ENCODE measurements at places on chromosomes 1 and 21.

GRCh38 chr1:77064246-77064645 is 155.0 kb downstream of the PIGK start:
- DNase-seq = no peak

DNA sequence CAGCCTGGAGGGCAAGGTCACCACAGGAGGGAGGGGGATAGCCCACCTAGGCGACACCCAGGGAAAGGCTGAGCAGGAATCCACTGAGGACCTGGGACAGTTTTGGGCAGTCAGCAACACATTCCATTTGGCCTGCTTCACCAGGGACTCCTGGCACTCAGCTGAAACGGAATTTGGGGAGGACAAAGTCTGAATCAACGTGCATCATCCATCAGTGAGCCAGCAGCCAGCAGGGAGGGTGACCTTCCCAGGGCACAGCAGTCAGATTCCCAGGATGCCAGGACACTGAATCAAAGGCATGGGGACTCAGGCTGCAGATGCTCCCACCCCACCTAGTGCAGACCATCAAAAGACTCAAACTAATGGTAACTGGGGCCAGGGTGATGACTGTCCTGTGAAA is 4.6 kb downstream of the SH3BP5L start:
- DNase-seq = no peak

DNA sequence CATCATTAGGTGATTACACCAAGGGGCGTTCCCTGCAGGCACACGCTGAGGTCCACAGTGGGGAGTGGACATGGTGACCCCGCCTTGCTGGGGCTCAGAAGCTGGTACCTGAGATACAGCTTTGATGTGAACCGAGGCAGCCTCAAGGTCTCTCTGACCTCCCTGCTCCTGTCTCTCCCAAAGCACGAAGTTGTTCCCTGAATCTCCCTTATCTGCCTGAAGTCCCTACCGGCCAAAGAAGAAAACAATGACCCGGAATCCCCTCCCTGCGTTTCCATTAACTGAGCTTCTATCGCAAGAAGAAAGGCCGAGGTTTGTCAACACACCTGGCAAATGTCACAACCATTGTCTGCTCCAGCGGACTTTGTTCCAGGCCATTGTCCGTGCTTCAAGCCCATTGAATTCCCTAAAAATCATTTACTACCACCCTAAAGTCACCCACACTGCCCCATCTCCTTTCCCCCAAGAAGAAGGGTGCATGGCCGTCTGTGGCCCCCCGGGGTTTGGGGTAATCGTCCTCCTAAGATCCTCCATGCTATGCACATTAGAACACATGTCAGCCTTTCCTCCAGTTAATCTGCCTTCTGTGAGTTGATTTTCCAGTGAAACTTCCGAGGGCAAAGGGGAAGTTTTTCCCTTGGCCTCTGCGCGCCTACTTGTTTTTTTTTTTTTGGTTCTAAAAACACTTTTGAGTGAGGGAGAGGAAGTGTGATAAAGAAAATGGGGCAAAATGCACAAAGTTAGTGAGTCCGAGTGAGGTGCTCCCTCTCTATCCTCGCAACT is 48.1 kb upstream of the COL18A1 start:
- no peak for DNase-seq

DNA sequence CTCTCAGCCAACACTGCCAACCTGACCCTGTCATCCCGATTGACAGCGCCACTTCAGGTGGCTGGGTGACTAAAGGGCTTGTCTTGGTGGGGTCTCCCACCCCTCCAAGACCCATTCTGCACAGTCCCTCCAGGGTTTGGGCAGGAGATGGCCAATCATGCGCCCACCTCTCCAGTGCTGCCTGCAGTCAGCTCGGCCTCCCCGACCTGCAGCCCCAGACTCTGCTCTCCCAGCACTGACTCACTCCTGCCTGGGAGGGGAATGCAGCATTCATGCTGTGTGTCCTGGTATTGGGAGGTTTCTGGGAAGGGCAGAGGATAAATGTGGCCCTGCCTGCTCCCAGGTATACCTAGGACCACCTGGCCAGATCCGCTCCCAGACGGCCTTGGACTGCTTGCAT is 9.7 kb downstream of the TMEM81 start:
- no peak for DNase-seq

DNA sequence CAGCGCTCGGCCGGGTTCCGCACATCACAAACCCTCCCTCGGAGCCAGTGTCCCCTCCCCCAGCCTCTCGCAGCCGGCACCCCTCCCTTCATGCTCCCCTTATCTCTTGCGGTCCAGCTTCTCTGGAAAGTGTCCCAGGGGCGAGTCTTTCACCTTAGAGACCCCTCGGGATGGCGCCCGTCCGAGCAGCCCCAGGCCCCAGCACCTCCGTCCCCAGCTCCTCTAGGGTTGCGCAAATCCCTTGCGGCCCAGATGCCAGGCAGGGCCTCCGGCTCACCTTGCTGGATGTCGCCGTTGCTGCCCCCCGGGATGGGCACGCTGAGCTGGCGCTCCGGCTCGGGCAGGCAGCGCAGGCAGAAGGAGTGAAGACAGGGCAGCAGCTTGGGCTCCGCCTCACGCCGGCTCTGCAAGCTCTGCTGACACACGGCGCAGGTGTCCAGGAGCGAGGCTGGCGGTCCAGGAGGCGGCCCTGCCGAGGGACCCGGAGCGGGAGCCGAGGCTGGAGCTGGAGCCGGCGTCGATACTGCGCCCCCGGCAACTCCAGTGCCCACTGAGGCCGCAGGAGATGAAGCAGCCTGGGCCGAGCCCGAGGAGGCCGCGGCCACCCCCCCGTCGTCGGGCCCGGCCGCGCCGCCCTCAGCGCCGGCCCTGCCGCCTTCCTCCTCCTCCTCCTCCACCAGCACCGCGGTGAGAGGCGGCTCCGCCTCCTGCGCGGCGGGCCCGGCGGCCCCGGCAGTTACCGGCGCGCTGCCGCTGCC is 550 bp downstream of the TRIM33 start:
- peak; percentile 6 for DNase-seq

GRCh38 chr1:45348966-45349677 is 8.9 kb upstream of the MUTYH start:
- no peak for DNase-seq

GRCh38 chr21:45460011-45460565 is 55.1 kb downstream of the COL18A1 start:
- no peak for DNase-seq

DNA sequence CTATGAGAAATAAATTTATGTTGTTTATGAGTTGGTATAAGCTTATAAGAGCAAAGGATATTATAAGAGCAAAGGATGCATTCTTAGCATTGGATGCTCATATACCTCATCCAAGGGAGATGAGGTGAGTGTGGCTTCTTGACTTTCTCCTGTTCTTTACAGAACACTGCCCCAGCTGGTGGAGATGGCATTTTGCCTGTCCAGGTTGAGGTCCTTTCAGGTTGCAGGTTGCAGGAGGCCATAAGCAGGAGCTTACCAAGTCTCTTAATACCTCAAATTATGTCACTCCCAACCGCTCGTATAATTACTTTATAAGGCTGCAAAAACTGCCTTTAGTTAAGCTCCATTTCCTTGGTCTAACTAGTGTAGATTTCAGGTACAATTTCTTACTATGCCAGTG is 66.7 kb downstream of the RPE65 start:
- DNase-seq = no peak

- DNase-seq = no peak
Observed at GRCh38 chr1:23574265-23574754, 15.0 kb upstream of the ID3 start.

DNA sequence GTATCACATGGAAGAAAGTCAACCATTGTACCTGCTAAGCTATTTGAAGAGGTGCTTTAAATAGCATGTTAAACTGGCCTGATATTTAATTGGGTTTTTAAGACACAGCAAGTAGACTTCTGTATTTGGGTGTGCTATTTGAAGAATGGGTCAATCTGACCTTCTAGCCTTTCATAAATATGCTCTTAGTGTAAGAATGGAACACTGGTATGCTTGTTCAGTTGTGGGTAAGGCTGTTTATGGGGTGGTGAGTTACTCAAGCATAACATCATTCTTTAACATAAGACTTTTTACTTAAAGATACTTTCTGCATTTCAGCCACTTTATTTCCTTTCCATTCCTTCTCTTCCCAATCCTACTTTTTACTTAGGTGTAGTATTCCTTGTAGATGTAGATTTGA is 21.4 kb downstream of the AHCYL1 start:
- no peak for DNase-seq

DNA sequence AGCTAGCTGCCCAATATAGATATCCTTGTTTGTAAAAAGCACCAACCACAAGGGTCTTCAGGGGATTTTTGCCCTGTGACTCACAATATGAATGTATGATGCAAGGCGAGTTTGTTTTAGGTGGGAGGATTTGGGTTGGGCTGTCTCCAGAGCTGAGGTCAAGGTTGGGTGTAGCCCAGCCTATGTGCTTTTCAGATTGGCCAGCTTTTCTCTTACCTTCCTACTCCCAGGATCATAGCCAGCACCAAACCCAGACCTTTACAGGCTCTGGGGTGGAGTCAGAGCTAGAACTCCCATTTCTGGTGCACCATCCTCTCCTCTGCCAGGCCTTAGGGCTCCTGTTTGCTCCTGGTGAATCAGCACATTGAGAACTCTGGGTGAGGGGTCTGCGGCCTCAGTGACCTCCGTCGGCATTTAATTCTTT is 55.6 kb upstream of the GCLM start:
- DNase-seq = no peak

DNA sequence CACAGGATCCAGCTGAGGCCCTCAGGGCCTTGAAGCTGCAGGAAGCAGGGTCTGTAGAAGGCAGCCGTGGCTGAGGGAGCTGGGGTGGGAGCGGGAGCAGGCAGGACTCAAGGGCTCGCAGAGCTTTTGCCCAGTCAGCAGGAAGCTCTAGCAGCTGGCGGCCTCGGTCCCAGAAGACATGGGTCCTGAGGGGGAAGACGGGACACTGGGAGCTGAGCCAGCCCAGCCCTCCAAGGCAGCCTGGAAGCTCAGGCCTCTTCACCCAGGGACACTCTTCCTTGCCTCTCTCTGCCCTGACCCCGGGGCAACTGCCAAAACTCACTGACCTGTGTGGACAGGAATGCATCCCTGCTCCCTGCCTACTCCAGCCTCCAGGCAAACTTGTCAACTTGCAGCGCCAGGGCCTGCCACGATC is 8.9 kb downstream of the ADGRB2 start:
- DNase-seq = no peak

GRCh38 chr1:27045973-27046558 is 33.4 kb upstream of the TENT5B start:
- DNase-seq = peak; percentile 60

GRCh38 chr1:31257213-31257612 is 17.5 kb upstream of the NKAIN1 start:
- no peak for DNase-seq

DNA sequence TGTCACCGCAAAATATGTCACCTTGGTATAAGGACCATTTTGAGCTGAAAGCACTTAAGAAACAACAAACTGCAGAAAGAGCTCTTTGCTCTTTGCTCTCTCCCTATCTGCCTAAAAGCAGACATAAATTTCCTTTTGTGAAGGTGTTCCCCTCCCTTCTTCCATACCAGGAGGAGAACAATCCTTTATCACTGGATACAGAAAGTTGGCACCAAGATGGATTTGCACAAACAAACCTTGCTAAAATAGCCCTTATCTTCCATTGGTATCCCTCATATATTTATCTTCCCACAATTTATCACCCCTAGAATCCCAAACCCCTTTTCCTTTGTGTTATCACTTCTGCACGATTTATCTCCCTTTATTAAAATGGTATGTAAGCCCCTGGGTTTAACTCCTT is 51.4 kb downstream of the DPYD start:
- no peak for DNase-seq

GRCh38 chr1:18883636-18884418 is 18.5 kb downstream of the ALDH4A1 start:
- DNase-seq = peak; percentile 42

DNA sequence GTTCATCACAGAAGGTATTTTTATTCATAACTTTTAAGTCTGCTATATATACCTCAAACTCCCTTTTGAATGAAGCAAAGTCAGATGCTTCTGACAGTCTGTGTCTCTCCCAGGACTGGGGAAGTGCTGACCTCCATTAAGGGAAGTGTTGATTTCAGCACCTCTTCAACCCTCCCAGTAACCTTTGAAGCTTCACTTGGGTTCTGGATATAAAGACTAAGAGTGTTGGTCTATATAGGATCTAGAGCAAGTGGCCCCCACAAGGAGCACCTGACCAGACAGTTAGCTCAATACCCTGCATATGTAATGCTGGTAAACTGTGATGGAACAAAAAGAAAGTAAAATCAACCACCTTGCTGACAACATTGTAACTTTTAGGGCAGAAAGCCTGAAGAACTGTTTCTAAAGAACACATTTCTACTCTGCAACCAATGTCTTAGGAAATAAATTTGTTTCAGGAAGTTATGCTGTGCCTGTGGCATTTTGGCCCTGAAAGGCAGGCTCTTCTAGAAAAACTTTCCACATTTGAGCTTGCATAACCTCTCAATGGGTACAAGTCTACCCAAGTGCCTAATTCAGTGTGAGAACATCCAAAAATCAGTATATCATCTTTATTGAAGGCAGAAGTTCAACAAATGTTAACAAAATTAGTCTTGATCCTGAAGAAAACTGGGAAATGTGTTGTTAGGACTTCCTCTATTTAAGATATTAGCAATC is 865 bp upstream of the PTPN22 start:
- DNase-seq = no peak

GRCh38 chr1:78079580-78079979 is 33.8 kb downstream of the GIPC2 start:
- no peak for DNase-seq

GRCh38 chr21:15823486-15824150 is 93.8 kb downstream of the USP25 start:
- no peak for DNase-seq

DNA sequence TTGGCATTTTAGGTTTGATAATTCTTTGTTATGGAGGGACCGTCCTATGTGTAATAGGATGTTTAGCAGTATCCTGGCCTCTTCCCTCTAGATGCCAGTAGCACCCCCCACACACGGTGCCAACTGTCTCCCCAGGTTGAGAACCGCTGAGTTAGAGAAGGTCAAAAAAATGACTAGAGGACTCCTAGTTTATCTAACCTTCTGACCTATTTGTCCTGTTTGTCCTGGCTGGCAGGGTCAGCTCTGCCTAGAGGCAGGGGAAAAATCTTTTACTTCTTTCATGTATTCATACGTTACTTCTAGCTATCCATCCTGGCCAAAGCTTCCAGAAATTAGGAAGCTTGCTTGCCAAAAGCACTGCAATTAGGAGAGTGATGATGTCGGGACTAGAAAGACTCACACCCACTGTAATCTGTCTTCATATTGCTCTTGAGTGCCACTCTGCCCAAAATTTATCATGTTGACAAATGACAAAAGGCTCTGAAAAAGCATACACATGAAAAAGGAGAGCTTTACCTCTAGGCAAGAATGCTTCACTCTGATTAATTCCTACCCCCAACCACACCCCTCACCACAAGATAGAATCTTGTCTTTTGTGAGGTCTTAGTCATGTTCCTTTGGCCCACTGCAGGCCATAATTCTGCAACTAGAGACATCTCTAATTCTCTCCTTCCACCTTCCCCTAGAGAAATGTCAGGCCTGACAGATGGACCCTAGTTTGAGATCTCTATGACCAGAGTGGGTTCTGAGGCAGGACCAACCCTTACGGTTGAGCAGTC is 14.4 kb upstream of the AKR1A1 start:
- no peak for DNase-seq

GRCh38 chr1:98704474-98704873 is 43.0 kb downstream of the SNX7 start:
- DNase-seq = no peak

- DNase-seq = no peak
Observed at GRCh38 chr1:32780628-32781234, 36.4 kb downstream of the YARS1 start.

- DNase-seq = no peak
Observed at GRCh38 chr1:117142200-117142599, 20.7 kb upstream of the TRIM45 start.

GRCh38 chr1:112397841-112398240 is 1.8 kb downstream of the CTTNBP2NL start:
- no peak for DNase-seq

GRCh38 chr1:63891060-63891690 is 117.4 kb downstream of the ROR1 start:
- DNase-seq = no peak
